ENCODE measurements at places on chromosomes 12 and 14.
A peak's percentile ranks its signal among the peaks of the same experiment; 100 is the strongest.

DNA sequence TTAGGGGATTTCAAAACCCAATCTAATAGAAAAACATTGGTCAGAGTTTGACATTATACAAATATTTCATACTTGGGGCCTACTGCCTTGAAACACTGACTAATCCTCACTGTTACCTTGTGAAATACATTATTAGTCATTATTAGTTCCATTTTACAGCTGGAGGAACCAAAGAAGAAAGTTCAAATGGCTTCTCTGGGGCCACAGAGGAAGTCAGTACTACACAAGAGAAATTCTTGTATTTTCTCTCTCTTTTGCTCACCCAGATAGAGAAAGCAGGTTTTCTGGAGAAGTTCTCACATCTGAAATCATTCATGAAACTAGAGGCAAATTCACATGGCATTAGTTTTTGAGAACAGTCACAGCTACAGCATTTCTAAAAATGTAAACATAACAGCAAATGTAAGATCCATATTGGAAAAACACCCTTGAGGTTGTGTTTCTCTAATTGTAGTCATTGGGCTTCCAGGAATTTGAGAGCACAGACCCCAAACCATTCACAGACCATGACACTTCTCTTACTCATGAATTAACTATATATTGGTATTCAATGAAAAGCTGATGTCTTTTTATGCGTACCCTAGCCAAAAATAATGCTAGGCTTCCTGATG, 83.0 kb downstream of the LLPH start:
- no peak for DNase-seq

DNA sequence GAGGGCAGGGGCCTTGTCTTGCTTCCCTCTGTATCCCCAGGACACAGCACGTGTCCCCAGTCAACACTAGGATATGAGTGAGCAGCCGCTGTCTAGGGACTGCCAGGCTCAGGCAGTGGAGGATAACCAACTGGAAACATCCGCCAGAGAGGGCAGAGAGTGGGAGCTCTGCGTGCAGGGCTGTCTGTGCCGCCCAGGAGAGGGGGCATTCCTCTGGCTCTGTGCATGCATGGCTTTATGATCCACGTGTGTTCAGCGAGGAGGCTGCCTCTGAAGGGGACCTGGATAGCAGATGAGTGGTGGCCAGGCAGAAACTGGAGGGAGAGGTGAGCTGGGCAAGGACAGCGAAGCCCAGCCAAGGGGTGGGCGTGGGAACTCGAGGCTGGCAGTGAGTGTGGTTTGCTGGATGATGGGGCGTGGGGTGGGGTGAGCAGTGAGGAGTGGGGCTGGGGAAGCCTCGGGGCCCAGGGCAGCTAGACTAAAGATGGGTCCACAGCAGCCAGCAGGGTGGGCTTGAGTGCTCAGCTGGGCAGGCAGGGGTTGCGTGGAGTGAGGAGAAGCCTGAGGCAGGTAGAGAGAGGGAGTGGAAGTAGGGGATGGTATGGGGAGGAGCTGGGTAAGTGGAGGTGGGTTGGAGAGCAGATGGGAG, 72.9 kb downstream of the PRIMA1 start:
- no peak for DNase-seq

DNA sequence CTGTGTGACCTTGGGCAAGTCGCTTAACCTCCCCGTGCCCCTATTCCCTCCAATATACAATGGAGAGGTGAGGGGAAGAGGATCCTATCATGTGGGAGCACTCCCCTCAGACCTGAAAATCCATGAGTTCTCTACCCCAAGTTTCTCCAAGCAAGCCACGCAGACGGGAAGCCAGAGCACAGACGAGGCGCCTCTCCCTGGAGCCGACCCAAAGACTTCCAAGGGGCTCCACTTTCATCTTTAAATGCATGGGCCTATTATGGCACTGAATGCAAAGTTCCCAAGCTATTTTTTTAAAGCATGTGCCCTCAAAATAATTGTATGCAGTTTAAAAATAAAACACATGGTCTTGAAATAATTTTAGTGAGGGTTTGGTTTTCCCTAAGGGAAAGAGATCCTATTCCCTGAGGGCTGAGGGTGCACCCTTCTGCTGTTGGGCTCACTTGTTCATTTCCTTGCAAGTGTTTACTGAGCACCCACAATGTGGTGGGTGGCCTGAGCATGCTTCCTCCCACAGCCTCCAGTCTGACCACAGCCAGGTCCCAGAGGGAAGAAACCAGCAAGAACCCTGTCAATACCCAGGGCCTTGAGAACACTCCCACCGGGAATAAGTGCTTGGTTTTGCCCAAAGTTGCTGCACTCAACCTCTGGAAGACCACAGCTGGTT, 14.6 kb downstream of the CMKLR1 start:
- no peak for DNase-seq

GRCh38 chr12:107511292-107511691, 174.3 kb upstream of the PWP1 start:
- no peak for DNase-seq

DNA sequence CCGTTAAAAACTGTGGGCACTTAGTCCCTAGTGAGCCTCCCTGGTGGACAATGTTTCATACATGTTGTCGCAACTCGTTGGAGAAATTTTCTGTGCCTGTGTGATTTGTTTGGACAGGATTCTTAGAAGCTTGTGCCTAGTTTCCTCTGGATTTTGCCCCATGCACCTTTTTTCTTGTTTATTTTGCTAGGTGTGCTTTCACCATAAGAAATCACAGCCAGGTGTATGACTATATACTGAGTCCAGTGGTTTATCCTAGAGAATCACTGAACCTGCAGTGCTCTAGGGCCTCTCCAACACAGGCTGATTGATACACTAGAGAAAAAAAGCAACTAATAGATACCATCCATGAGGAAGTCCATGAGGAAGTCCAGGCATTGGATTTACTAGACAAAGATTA, 33.1 kb upstream of the OASL start:
- DNase-seq, result no peak

- DNase-seq, result no peak
Observed at GRCh38 chr14:50059763-50060616, 56.4 kb downstream of the VCPKMT start.

DNA sequence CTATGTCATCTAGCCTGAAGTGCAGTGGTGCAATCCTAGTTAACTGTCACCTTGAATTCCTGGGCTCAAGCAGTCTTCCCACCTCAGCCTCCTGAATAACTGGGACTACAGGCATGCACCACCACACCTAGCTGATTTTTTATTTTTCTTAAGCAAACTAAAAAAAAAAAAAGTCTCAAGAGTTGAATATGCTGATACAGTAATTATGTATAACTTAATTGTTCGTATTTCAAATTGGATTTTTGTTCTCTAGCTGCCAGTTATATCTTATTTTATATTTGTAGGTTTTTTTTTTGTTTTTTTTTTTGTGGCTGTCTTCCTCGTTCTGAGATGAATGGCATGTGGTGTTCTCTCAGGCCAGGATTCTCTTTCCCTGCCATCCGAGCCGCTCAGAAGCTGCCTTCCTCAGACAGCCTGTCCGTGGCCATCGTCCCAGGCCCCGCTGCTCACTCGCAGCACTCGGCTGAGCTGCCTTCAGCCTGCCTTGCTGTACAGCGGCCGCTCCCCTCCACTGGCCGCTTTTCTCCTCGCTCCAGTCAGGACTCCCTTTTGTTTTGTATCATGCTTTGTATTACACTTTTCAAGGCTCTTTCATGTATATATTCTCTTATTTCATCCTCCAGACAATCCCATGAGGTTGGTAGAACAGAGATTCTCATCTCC, 53.3 kb downstream of the WDR20 start:
- no peak for DNase-seq

DNA sequence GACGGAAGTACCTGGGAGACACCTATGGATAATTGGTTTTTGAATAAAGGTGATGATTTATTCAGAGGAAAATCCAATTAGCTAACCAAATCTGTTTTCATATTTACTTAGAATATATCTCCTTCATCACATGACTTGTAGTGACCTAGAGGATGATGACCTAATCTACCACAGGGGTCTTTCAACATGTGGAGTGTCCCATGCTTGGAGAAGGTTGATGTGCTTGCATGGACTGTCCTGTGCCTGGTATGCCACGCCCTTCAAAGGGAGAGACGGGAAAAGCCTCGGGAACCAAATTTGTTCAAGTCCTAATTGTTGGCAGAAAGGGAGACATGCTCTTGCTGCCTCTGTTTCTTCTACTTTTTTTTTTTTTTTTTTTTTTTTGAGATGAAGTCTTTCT, 11.8 kb upstream of the PAPLN start:
- no peak for DNase-seq

GRCh38 chr14:52080158-52080800, 11.4 kb upstream of the NID2 start:
- no peak for DNase-seq

DNA sequence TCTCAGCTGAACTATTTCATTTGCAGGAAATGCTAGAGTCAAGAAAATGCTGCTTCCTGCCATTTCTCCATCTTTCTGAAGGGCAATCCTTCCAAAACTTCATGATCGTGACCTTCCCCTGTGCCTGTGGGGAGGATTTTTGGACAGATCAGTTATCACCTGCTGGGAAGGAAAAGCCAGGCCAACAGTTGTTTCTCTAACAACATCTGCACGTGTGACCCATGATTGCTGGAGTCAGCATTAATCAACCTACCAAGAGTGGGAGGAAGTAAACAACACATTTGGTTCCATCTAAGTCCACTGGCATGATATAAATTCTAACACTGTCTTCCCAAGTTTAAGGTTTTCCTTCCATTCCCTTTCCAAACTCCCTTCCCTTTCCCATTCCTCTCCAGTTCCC, 172.7 kb downstream of the APAF1 start:
- no peak for DNase-seq

- no peak for DNase-seq
Observed at GRCh38 chr12:80373666-80374065, 70.4 kb upstream of the PTPRQ start.

GRCh38 chr12:72281126-72281525, 9.0 kb downstream of the TRHDE start:
- no peak for DNase-seq

GRCh38 chr12:49866859-49867569, 24.1 kb upstream of the BCDIN3D start:
- peak; percentile 61 for DNase-seq

GRCh38 chr12:82781309-82781997, 94.7 kb downstream of the TMTC2 start:
- no peak for DNase-seq

GRCh38 chr14:21346532-21347135, 37.2 kb downstream of the SUPT16H start:
- no peak for DNase-seq

DNA sequence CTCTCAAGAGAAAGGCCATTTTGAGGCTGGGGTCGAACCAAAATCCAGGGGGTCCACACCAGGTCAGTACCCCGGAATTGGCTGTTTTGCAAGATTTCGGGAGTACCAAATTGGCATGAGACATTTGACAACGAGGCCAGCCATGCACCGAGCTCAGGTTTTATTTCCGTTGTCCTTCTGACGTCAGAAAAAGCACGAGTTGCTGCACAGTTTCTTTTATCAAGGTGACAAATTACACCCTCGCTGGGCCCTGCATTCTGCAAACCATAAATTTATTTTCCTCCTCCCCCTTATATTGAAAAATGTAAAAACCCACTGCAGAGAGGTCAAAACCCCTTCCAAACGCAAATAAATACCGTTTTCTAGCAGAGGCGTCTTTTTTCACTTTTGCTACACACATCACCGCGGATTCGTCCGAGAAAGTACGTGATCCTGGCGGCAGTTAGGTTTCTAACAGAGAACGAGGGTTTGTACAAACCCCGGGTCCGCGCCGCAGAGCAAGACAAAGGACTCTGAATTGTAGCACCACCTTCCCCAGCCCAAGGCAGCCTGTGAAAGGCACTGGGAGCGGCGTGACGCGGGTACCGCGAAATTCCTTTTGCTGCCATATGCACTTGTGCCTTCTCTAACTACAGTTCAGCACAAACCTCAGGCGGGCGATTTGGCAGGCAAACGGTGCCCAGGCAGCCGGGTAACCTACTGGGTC, 1.8 kb downstream of the SLC38A1 start:
- peak; percentile 28 for DNase-seq

DNA sequence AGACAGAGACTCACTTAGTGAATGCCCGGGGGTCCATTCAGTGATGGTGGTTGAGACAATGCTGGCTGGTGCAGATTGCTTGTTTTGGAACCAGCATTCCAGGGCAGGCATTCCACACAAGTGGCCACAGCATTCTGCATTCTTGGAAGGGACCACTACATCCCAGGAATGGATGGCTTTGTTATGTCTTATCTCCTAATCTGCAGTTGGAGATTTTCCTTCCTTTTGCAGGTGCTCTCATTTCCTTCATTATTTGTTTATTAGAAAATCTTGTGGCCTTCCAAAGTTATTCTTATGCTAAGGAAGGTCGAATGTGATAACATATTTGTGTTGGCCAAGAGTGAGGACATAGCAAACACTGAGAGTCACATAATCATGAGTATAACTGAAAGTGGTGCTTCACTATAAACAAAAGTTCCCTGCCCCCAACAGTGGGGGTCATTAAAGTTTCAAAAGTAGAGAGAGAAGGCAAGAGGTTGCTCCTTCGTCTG, 66.0 kb downstream of the BMP4 start:
- DNase-seq, result no peak

GRCh38 chr12:68119250-68119649, 40.3 kb downstream of the IFNG start:
- no peak for DNase-seq

- no peak for DNase-seq
Observed at GRCh38 chr14:76311079-76311758, 64.7 kb upstream of the ESRRB start.

DNA sequence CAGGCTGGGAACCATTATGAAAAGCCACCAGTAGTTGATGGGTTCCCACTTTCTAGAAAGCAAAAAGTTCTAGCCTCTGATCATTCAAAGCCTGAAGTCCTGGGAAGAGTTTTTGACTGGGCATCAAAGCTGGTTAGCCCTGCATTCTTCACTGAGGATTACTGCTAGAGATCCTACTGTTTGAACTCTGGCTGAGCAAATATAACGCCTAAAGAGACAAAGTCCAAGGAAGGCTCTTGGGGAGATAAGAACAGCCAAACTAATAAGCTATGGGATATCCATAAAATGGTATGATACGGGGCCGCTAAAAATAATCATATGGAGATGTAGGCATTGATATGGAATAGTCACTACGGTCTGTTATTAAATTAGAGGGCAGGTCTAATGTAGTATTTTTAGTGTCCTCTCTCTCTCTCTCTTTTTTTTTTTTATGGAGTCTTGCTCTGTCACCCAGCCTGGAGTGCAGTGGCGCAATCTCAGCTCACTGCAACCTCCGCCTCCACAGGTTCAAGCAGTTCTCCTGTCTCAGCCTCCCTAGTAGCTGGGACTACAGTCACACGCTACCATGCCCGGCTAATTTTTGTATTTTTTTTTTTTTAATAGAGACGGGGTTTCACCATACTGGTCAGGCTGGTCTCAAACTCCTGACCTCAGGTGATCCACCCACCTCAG, 35.5 kb downstream of the PLXNC1 start:
- DNase-seq, result no peak

DNA sequence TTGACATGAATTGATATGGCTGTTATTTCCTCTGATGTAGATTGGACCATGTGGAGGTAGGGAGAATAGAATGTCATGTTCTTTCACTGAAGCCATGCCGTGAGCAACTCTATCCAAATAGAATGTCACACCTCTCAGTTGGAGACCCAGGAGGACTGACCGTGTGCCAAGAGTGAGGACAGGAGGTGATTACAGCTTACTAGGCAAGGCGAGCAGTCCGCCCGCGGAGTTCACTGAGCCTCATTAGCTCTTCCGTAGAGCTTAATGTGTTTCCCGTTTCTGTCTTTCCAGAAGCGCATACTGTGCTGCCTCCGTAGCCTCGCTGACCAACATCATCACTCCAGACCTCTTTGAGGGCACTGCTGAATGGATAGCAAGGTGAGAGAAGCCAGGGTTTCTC, 45.6 kb downstream of the FNTB start:
- DNase-seq, result no peak

GRCh38 chr12:75955251-75955650, 76.3 kb downstream of the PHLDA1 start:
- no peak for DNase-seq

Data from activated naive CD4-positive, alpha-beta T cell (primary cell).